K562 (cell line): ENCODE measurements at places on chromosomes 1 and 21.

DNA sequence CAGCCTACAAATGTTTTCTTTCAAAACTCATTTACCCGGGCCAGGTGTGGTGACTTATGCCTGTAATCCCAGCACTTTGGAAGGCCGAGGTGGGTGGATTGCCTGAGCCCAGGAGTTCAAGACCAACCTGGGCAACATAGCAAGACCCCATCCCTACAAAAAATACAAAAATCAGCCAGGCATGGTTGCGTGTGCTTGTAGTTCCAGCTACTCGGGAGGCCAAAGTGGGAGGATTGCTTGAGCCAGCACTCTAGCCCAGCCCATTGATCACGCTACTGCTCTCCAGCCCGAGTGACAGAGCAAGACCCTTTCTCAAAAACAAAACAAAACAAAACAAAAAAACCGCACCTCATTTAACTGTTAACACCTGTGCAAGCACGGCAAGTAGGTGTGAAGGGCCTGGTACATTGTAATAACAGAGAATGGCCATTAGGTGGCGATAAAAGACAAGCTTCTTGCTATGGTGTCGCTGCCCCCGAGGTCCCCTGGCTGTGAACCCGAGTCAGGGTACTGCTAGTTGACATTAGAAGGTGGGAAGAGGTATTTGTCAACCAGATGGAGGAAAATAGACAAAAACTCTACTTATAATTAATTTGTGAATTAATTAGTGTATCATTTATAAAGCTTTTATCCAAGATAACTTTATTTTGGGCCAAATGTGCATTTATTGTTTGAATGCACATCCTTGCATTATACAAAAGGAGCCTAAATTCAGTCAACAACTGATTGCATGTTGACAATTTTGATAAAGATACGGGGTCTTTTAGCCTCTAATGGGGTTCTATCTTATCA is 66.5 kb downstream of the SH3BGR start:
- no peak overlapping the region for H3K27ac ChIP-seq
- no peaks in the 10 kb centered on the region for H3K4me1 ChIP-seq
- H3K4me3 ChIP-seq: no peak overlapping the region
- peak; percentile 90 for DNase-seq

GRCh38 chr1:174447866-174448530 is at the start of gene GPR52:
Gene GPR52 (plus strand): TSS chr1:174447964. CDS start chr1:174448112, 148 bp downstream.
- no peak within 1 kb of the TSS for H3K4me3 ChIP-seq
- H3K27ac ChIP-seq: no peak within 1 kb of the TSS
- no peaks in the 10 kb centered on the region for H3K27me3 ChIP-seq
- H3K36me3 ChIP-seq: no peaks in the 10 kb centered on the region
- no peak for DNase-seq

GRCh38 chr1:187838335-187839293 is 1009.9 kb downstream of the PLA2G4A start:
- H3K27me3 ChIP-seq: no peaks in the 10 kb centered on the region
- no peak overlapping the region for H3K4me3 ChIP-seq
- no peak for DNase-seq
- H3K4me1 ChIP-seq: no peaks in the 10 kb centered on the region
- no peaks in the 10 kb centered on the region for H3K36me3 ChIP-seq

DNA sequence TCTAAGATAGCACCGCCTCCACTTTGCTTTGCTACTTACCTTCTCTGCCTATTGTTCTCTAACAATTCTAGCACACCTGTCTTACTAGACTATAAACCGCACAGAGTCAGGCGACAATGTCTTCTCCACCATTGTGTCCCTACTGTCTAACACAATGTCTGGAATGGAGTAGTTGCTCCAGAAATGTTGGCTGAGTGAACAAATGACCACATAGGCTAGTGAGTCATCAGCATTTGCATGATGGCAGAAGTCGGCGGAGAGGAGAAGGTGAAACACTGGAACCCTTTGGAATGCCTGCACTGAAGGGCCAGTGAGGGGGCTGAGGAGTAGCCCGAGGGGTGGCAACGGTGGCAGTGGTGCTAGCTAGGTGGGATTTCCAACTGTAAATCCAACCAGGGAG is 14.0 kb upstream of the PABPC4 start:
- peaks cover 6% of the 10 kb centered on the region; the same call in 2 of the 3 replicates for H3K27me3 ChIP-seq
- no peak overlapping the region for H3K27ac ChIP-seq
- H3K4me1 ChIP-seq: peaks cover 4% of the 10 kb centered on the region; the same call in 2 of the 3 replicates
- no peak overlapping the region for H3K4me3 ChIP-seq

DNA sequence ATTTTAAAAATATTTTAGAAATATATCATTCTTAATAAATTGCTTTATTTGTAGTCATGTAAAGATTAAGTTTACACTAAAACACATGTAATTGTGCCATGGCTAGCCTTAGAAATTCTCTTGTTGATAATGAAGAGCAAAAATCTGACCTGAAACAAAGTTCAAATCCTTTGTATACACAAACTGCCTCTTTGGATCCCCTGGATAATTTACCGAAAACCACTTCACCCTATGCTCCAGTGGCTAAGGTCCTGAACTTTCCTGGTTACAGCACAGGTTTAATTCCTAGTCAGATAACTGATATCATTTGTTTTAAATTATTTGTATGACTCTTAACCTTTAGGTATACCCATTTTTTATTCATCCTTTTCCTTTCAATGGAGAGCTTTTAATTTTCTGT is 1093.2 kb upstream of the ADGRL4 start:
- DNase-seq: no peak
- H3K27me3 ChIP-seq: no peaks in the 10 kb centered on the region
- H3K4me3 ChIP-seq: no peak overlapping the region

DNA sequence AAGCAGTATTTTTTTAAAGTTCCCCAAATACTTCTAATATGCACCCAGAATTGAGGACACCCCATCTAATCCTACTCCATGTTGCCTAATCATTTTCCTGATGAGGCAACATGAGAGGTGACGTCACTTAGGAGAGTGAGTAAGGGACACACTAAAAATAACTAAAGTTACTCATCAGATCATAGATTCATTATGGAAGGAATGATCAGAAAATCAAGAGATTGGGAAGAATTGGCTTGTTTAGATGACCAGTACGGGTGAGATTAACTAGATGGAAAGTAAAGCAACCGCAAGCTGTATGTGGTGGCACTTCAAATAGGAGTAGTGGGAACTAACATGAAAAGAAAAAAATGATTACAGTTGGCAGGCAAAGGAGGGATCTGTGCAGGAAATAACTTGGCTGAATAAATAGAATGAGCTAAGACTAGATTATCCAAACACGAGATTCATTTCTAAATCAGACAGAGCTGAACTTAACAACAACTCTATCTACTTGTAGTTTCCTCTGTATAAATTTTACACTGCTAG is 61.4 kb upstream of the CXADR start:
- no peaks in the 10 kb centered on the region for H3K4me1 ChIP-seq
- H3K36me3 ChIP-seq: no peaks in the 10 kb centered on the region
- DNase-seq: no peak
- H3K4me3 ChIP-seq: no peak overlapping the region
- no peaks in the 10 kb centered on the region for H3K27me3 ChIP-seq

DNA sequence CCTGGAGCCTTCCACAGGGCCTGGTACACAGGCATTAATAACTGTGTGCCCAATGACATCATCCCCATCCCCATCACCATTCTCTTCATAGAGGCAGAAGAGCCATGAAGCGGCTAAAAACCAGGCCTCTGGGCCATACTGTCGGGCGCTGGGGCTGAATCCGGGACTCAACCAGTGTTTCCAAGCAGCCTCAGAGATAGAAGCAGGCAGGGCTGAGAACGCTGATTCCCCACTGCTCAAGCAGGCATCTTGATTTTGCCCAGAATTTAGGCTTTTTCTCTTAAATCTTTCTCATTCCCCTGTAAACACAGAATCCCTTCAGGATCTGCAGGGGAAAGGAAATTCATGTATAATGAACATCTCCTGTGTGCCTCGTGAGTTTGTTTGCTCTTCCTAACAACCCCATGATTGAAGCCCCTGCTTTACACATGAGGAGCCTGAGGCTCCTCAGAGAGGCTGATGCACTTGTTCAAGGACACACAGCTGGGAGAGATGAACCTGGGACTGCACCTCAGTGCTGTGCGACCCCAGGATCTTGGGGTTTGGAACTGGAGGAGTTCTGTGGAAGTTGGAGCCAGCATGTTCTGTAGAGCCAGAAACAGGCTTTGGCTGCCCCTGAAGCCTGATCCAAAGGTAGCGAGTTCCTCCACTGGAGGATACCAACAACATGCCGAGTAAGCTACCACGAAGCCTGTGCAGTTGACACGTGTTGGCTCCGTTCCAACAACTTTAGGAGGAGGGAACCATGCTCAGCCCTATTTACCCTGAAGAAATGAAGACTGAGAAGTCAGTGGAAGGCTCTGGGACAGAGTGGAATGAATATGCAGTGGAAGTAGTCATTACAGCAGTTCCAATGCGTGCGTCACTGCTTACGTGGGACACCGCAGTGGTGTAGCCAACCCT is 55.5 kb downstream of the EDN2 start:
- no peaks in the 10 kb centered on the region for H3K36me3 ChIP-seq
- H3K4me3 ChIP-seq: no peak overlapping the region
- peaks cover 7% of the 10 kb centered on the region; the same call in 1 of the 3 replicates for H3K4me1 ChIP-seq
- no peak for DNase-seq
- H3K27ac ChIP-seq: no peak overlapping the region

DNA sequence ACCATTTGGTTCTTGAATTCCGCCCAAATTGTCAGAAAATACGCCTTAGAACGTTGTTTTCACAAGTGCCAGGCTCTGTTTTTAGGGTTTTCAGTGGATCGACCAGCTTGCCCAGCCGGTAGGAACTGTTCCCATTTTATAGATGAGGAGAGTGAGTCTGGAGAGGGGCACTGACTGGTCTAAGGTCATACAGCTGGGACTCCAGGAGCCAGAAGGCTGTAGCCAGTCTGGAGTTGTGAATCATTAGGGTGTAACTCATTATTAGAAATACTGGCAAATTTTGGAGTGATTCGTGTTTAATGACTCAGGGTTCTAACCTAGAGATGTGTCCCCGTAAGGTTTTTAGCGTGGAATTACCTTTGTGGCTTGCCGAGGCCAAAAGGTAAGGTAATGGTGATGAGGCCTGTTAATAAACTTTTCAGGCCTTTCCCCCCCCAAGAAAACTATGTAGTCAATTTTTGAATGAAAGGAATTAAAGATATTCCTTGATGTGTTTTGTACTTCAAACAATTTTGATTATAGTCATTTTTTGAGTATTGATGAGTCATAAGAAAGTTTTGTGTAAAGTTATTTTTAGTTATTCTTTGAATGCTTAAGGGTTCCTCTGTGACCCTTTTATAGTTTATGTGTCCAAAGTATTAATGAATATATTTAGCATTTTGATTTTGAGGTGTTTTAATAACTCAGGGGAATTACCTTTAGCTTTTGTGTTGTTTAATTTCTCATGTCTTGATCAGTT is 2.1 kb downstream of the DYRK1A start:
- H3K27ac ChIP-seq: peak overlapping the region; percentile 97
- no peaks in the 10 kb centered on the region; the same call in 2 of the 3 replicates for H3K27me3 ChIP-seq
- H3K36me3 ChIP-seq: peaks cover 4% of the 10 kb centered on the region; the same call in 2 of the 3 replicates
- DNase-seq: no peak
- peaks cover 17% of the 10 kb centered on the region for H3K4me1 ChIP-seq

DNA sequence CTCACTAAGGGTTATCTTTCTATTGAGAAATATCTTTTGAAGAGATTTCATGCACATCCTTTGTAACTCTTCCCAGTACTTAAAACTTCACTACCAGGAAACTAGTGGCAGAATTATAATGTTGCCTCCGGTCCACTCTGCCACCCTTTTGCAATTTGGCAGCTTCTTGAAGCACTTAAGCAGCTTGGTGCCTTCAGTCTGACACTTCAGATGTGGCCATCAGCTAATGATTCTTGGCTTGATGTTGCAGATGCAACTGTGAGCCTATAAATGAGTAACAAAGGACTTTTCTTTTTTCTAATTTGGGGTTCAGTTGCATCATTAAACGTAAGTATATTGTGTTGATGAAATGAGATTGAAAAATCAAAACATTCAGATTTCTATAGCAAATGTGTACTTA is 187.5 kb upstream of the C21orf91 start:
- H3K4me3 ChIP-seq: no peak overlapping the region
- H3K4me1 ChIP-seq: no peaks in the 10 kb centered on the region
- no peak overlapping the region for H3K27ac ChIP-seq
- no peaks in the 10 kb centered on the region for H3K36me3 ChIP-seq
- no peak for DNase-seq
- H3K27me3 ChIP-seq: no peaks in the 10 kb centered on the region

DNA sequence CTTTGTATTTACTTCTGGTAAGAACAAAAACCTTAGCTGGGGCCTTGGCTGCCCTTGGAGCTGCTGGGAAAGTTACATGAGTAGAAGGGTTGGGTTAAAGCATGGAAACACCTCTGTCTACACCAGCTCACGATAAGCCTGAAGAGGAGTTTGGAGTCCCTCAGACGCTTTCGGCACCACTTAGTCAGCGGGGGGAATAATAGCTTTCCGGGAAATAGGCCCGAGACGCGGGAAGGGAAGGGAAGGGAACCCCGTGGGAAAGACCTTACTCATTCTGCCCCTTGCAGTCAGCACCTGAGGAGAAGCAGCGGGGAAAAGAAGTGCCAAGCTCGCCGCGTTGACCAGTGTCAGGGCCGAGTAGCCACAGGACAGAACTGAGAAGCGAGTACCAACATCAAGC is 66.4 kb upstream of the PDE9A start:
- no peak for DNase-seq
- no peak overlapping the region for H3K27ac ChIP-seq
- no peaks in the 10 kb centered on the region for H3K4me1 ChIP-seq
- peaks cover 34% of the 10 kb centered on the region for H3K27me3 ChIP-seq

GRCh38 chr1:220889333-220889732 is 10.1 kb downstream of the HLX start:
- H3K4me1 ChIP-seq: peaks cover 16% of the 10 kb centered on the region; the same call in 1 of the 2 replicates
- H3K4me3 ChIP-seq: no peak overlapping the region
- DNase-seq: no peak
- H3K36me3 ChIP-seq: no peaks in the 10 kb centered on the region

DNA sequence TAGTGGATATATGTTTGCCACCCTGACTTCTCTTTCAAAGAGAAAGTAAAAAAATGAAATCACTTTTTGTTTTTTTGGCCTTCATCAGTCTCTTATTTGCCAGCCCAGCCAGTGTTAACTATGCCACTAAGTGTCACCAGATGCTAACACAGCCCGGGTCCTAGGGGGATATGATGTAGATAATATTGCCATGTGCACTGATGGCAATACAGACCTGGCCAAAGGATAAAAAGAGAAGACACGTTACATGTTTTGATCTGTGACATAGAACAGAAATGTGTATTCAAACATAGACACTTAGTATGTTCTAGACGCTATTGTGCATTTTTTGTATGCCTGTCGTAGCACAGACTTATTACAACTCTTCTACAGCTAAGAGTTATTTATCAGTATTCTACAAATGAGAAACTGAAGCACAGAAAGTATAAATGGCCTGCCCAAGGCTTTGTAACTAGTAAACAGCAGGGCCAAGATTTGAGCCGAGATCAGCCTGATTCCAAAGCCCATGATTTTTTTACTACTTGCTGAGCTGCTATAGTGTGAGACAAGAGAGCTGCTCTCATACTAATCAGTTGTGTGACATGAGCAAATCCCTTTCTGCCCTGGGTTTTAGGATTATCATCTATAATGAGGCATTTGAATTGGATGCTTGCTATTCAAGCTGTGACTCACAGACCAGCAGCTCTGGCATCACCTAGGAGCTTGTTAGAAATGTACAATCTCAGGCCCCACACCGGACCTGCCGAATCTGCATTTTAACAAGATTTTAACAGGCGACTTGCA is 6.3 kb downstream of the LRRC53 start:
- DNase-seq: no peak
- H3K27ac ChIP-seq: no peak overlapping the region
- H3K4me3 ChIP-seq: no peak overlapping the region
- H3K27me3 ChIP-seq: no peaks in the 10 kb centered on the region
- no peaks in the 10 kb centered on the region for H3K4me1 ChIP-seq
